ENCODE measurements at places on chromosomes 5 and 9.
A peak's percentile ranks its signal among the peaks of the same experiment; 100 is the strongest.

- DNase-seq, result no peak
Observed at GRCh38 chr5:166581826-166582225, 1709.6 kb upstream of the WWC1 start.

- DNase-seq, result no peak
Observed at GRCh38 chr5:11878814-11879213, 25.4 kb downstream of the CTNND2 start.

- DNase-seq, result peak; percentile 87
Observed at GRCh38 chr5:67648201-67648671, 451.6 kb upstream of the CD180 start.

DNA sequence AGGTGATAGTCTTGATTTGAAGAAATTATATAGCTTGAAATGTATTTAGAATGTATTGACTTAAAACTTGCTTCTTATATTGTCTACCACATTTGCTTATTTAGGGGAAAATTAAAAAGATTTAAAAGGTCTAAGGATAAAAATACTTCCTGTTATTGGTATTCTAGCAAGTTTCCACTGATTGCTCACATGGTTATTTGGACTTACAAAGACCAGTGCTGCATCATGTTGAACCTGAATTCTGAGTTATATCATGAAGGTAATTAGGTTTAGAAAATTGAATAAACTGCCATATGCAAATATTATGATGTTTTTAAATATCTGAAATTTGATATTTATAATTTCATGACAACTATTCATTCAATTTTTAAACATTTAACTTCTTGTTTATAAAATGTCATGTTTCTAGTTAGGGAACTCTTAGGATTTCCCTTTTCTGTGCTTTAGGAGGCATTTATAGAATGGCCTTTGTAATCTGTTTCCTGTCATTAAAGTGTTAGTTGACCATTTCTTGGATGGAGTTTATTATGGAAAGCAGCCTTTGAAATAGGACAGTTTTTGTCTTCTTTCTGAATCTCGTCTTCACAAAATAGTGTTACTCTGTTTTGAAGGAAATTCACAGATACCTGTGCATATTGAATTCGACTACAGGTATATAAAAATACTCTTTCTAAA lies 85.8 kb downstream of the MTREX start:
- DNase-seq, result no peak

DNA sequence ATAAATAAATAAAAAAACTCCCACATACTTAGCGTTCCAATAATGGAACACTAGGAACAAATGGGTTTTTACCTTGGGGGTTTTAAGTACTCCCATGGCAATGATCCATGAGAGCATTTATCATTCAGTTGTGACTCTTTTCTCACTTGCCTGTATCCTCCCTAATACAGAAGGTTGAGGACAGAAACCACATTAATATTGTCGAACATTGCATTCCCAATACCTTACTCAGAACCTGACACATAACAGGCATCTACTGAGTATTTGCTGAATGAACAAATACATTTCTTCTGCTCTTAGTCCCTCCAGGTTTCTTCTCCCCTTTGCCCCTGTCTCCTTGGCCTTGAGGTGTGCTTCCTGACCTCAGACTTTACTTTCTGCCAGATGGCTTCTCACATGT lies 175.9 kb downstream of the CEMIP2 start:
- no peak for DNase-seq

DNA sequence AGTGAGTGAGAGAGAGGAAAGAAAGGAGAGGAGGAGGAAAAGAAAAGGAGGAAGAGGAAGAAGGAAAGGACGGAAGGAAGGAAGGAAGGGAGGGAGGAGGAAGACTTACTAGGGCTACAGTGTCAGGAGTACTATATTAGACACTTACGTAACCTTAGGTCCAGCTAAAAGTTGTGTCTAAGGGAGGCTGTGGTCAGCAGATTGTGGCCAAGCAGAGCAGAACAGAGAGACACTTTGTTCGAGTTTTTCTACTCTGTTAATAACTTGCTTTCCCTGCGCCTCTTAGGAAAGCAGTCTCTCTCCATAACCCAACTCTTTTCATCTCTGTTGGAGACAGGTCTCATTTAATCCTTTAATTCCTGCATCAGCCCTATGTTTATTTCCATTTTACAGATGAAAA lies 138.9 kb downstream of the KCNN2 start:
- DNase-seq, result no peak

GRCh38 chr9:123975871-123976270 lies 35.7 kb upstream of the LHX2 start:
- DNase-seq, result no peak

- DNase-seq, result no peak
Observed at GRCh38 chr5:59299006-59299405, 594.5 kb downstream of the PDE4D start.

- DNase-seq, result no peak
Observed at GRCh38 chr5:17238521-17239041, 21.1 kb downstream of the BASP1 start.

DNA sequence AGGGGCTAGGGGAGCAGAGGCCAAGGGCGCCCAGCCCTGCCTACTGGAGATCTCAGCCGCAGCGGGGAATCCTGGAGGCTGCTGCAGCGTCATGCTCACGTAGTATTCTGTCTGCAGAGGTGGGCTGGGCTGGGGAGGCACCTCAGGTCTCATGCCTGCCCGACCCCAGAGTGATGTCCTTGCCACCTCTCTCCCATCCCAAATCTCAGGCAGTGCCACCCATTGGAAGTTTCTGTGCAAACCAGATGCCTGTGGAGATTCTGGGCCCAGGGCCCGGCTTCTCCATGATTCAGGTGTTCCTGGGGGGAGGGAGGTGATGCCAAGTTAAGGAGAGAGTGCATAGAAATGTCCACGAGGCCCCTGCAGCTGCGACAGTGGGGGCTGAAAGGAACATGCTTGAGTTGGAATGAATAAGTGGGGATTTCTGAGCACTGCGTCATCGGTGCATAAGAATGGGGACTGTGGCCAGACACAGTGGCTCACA lies 72.0 kb downstream of the ANKRD33B start:
- no peak for DNase-seq

GRCh38 chr5:131005963-131006684 lies 158.9 kb downstream of the HINT1 start:
- no peak for DNase-seq

- no peak for DNase-seq
Observed at GRCh38 chr9:24459953-24460352, 85.7 kb downstream of the IZUMO3 start.

GRCh38 chr9:132982458-132982857 lies 4.0 kb downstream of the GFI1B start:
- DNase-seq, result no peak

DNA sequence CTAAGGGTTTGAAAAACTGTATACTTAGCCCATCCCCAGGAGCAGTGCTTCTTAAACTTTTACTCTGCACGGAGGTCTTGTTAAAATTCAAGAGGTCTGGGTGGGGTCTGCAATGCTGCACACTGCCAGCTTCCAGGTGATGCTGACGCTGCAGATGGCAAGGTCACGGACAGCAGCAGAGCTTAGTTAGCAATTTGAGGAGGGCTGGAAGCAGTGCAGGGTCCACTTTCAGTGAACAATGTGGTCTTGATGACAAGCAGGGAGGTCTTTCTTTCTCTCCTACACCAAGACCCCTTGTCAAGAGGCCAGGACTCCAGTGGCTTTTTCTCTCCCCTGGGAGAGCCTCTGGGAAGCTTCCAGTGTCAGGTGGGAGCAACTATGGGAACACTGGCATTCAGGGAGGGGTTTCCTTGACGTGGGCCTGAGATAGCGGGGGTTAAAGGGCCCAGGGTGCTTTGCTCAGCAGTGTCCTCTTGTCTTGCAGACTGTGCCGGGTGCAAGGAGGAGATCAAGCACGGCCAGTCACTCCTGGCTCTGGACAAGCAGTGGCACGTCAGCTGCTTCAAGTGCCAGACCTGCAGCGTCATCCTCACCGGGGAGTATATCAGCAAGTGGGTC lies 65.0 kb upstream of the AFAP1L1 start:
- DNase-seq, result no peak

DNA sequence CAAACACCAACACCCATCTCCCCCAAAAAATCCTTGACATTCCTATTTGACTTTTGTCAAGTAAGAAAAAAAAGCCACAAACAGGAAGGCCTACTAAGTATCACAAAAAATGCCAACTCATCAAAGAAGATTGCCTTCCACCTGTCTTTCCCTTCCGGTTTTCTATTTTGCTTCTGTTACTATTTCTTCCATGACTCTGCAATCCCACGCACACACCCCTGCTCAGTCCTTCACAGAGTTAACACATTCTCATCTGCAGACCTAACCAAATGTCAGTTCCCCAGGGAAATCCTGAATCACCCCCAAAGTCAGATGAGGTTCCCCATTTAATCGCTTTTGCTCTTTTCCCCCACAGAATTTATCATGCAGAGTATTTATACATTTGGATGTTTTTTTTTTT lies 15.1 kb downstream of the LPAR1 start:
- DNase-seq, result no peak

DNA sequence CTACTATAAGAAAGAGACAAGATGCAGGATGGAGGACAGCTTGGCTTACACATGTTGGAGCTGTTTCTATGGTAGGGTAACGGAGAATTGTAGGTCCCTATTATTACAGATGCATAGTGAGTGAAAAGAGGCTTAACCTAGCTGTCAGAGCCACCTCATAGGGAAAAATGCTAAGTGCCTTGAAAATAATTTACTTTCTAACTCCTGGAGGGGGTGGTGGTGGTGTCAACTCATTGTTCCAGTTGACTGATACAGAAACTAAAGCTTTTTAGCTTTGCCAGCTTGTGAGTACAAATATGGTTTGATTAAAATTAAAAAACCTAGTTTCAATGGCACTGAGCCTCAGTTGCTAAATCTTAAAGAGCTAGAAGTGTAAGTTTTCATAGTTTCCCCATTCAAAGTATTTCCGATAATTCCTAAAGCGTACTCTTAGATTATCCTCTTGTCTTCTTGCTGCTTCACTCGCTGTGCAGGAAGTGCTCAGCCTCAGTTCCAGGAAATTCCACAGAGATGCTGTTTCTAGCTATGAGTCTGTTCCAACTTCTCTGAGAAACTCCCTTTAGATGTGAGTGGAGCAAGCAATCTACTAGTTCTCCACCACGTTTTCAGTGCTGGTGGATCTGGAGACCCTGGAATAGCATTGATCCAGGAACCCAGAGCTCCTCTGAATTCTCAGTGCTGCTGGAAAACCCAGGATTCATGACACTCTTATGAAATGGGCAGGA lies 265.2 kb downstream of the DMAC1 start:
- no peak for DNase-seq

DNA sequence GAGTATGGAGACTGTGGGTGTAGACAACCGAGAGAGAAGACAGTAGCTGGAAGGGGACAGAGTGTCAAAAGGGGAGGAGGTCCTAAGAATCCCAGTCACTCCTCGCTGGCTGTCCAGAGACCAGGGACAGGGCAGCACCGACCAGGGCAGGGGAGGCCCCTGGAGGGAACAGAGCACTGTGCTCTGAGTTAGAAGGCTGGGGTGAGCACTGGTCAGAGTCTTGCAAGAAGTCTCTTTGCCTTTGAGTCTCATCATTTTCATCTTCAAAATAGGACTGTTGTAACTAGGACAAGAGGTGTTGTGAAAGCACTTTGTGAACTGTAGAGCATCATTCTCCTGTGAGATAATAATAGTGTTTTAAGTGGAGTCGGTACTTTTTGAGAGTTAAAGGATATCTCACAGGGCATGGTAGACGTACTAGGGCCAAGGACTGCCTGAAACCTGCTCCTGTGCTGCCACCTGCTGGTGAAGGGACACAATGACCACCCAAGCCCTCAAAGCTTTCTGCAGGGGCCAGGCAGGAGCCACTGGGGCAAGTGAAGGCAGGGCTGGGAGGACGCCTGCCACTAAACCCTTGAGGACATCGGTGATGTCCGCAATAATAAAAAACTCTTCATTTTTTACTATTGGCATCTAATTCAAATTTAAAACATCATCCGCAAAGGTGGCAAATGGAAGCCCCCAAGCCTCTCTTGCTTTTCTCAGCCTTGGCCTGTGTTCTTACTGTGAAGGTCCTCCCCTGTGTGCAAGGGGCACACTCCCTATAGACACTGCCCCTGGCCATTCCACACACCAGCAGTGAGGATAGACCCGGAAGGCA lies 28.2 kb downstream of the SLC6A7 start:
- no peak for DNase-seq

GRCh38 chr5:79056847-79057246 lies 12.6 kb downstream of the DMGDH start:
- no peak for DNase-seq

DNA sequence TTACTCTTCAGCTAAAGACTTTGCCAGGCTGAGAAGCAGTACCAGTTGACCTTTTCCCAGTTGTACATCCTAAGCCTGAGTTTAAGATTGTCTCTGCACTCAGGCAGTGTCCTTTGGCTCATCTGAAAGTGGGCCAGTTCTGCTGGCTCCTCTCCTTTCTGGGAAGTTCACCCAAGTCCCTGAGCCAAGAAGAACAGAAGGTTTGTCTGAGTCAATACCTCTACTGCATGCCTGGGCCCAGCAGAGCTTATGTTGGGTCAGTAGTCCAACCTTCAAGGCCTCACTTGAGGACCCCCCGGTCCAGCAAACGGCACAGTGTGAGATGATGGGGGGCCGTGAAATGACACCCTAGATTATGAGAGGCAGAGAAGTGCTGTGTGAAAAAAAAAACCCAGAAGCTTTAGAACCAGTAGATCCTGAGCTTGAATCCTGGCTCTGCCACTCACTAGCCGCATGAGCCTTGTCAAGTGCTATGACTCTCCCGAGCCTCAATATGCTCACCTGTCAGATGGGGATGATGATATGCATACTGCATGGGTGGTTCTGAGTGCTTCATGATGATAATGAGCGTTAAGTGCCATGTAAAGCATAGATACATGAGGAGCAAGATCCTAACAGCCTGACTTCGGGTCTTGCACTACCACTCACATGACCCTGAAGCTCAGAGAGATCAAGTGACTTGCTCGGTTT lies 156.0 kb downstream of the MACROH2A1 start:
- peak; percentile 34 for DNase-seq

- DNase-seq, result no peak
Observed at GRCh38 chr5:113675166-113675565, 161.7 kb downstream of the YTHDC2 start.

DNA sequence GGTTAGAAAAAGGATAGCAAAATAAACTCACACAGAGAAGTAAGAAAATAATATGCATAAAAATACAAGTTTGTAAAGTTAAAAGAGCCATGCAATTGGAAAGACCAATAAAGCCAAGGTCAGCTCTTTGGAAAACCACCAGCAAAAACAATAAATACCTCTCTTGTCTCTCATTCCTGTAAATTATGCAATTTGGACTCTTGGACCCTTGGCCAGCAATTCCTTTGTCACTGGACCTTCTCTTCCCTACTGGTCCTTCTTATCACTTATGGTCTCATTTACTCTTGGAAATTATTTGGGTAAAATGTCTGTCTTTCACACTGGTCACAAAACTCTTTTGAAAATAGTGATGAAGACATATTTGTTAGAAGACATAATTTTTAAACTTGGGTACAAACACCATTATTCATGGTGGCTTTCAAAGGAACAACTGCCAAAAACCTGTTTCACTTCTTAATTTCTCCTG lies 379.5 kb downstream of the TMEM232 start:
- no peak for DNase-seq

GRCh38 chr9:130215341-130216119 lies 43.3 kb downstream of the NCS1 start:
- no peak for DNase-seq
